Stimulated activated CD4-positive, alpha-beta T cell treated with anti-CD3 and anti-CD28 coated beads, Interleukin-1b, Interleukin-23, amount 100 ng/mL, for 1 hour (primary cell): ENCODE measurements at places on chromosomes 2 and 18.
A peak's percentile ranks its signal among the peaks of the same experiment; 100 is the strongest.

GRCh38 chr2:56267415-56267788 lies 83.6 kb downstream of the CCDC85A start:
- no peak for DNase-seq

- no peak for DNase-seq
These were observed 109.8 kb downstream of the AOX1 start for GRCh38 chr2:200695601-200696000.

DNA sequence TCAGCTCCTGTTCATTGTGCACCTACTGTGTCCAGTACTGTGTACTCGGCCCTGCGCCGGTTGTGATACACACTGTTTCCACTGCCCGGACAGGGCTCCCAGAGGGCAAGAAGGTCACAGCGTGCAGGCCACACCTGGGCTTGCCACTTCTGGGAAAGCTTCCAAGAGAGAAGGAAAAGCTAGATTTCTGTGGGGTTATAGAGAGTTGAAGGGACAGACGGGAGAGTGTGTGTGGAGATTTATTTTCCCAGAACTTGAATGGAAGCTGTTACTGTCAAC lies 3.8 kb upstream of the CNDP1 start:
- DNase-seq: no peak

GRCh38 chr18:35267161-35267651 lies 22.8 kb downstream of the ZSCAN30 start:
- peak; percentile 35 for DNase-seq

GRCh38 chr2:129876541-129876940 lies 102.9 kb upstream of the RAB6C start:
- DNase-seq: no peak
